ENCODE measurements at places on chromosomes 12 and 14.

DNA sequence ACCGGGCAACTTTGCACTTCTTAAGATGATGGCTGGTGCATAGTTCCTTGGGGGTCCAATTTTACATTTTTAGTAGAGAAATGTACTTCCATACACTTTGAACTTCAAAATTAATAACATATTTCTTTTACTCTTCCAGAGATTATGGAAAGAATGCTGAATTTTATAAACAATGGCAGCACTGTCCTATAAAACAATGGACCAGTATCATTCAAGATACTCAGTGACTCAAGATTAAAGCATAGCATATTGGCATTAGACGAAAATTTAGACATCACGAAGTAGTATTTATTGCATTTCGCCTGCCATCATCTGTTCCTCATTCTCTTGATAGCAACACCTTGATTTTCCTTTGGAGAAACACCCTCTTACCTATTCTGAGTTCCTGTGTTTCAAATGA lies 118.3 kb upstream of the ATF7IP start:
- peaks cover 6% of the 10 kb centered on the region for H3K36me3 ChIP-seq
- 0 out of 2 replicates have a peak, but pooled peaks cover 6% of the 10 kb centered on the region for H3K4me1 ChIP-seq
- H3K27ac ChIP-seq: no peak overlapping the region
- H3K27me3 ChIP-seq: no peaks in the 10 kb centered on the region
- DNase-seq: no peak

GRCh38 chr12:89189448-89189847 lies 162.9 kb downstream of the DUSP6 start:
- no peak for DNase-seq
- H3K36me3 ChIP-seq: peaks cover 15% of the 10 kb centered on the region
- no peak overlapping the region for H3K27ac ChIP-seq
- H3K27me3 ChIP-seq: no peaks in the 10 kb centered on the region

- no peak overlapping the region for H3K4me3 ChIP-seq
- no peaks in the 10 kb centered on the region for H3K27me3 ChIP-seq
- no peak overlapping the region for H3K27ac ChIP-seq
- no peak for DNase-seq
These were observed 268.0 kb downstream of the KCNC2 start for GRCh38 chr12:74941670-74942069.

DNA sequence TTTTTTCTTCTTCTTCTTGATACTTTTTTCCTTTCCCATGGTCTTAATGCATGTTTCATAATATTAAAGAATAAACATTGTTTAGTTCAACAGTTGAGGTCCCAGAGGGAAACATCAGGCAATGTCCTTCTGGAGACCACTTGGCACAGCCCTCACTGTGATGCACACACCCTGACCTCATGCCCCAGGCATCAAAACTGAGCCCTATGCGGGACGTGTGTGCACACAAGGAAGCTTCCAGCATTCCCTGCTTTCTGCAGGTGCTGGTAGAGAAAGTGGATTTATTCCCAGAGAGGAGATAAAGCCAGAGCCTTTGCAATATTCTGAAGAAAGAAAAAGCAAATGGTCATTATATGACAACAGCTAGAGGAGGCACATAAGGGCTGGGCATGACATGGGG lies 16.0 kb upstream of the CMKLR1 start:
- no peaks in the 10 kb centered on the region for H3K4me1 ChIP-seq
- DNase-seq: no peak
- H3K27ac ChIP-seq: no peak overlapping the region
- H3K36me3 ChIP-seq: no peaks in the 10 kb centered on the region
- H3K4me3 ChIP-seq: no peak overlapping the region
- H3K27me3 ChIP-seq: no peaks in the 10 kb centered on the region

DNA sequence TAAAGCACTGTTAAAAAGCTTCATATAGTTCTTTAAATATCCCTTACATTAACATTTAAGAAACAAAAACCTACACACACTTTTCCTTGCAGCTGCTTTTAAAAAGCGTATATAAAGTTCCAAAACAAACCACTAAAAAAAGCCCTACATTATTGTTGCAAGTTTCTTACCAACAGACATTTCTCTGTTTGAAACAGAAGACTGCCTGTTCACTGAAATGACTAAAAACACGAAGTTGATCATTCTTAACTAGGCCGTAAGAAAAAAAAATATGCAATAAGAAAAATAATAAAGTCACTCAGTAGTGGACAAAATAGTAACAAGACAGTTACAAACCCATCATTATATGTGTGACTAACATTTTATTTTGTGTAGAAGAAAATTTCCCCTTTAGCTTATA lies 37.3 kb downstream of the KIF21A start:
- H3K27me3 ChIP-seq: no peaks in the 10 kb centered on the region
- no peak for DNase-seq
- no peak overlapping the region for H3K27ac ChIP-seq
- H3K36me3 ChIP-seq: no peaks in the 10 kb centered on the region
- H3K4me3 ChIP-seq: no peak overlapping the region

DNA sequence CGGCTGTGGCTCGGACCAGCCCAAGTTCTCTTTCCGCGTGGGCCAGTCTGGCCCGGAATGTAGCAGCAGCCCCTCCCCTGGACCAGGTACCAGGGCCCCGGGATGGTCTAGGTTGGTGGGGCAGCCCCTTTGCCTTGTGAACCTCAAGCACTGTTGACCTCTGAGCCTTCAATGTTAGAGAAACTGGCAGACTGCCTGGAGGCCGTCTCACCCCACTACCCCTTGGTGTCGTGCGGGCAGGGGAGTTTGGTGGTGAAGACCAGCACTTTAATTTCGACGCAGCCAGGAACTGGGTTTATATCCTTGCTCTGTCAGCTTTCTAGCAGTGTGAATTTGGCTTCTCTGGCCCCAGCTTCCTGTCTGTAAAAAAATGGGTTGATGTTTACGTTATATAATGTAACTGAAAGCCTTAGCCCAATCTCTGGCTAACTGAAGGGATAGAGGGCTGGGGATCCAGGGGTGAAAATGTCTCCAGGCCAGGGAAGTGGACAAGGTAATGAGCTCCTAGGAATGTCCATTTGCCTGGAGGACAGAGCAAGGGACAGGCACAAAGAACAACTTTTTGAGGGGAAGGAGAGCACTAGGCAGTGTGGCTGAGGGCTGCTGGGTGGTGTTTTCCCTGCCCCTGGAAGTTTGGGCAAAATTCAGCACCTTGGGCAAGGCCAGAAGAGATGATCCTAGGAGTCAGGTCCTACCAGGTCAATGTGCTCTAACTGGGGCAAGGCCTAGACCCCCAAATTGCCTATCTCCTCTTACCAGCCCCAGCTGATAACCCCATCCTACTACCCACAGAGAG lies 11.4 kb downstream of the MCRS1 start:
- no peak overlapping the region for H3K4me3 ChIP-seq
- H3K27me3 ChIP-seq: peaks cover 7% of the 10 kb centered on the region
- no peaks in the 10 kb centered on the region for H3K4me1 ChIP-seq
- no peak for DNase-seq

- no peaks in the 10 kb centered on the region for H3K4me1 ChIP-seq
- H3K4me3 ChIP-seq: peak within 1 kb of the TSS; percentile 50
- peak; percentile 27 for DNase-seq
- no peak within 1 kb of the TSS for H3K27ac ChIP-seq
These were observed at the start of gene RIMBP2 for GRCh38 chr12:130715998-130716968. TSS of gene RIMBP2 (minus strand) at chr12:130716299. CDS start at chr12:130479013, 237,286 bp downstream.

GRCh38 chr14:65370801-65371248 lies 41.7 kb upstream of the FUT8 start:
- H3K27ac ChIP-seq: no peak overlapping the region
- H3K4me1 ChIP-seq: peaks cover 26% of the 10 kb centered on the region
- DNase-seq: no peak

GRCh38 chr14:58395562-58395811 lies 243 bp upstream of the TOMM20L start:
- no peaks in the 10 kb centered on the region for H3K4me1 ChIP-seq
- peak overlapping the region; percentile 67 for H3K27ac ChIP-seq
- H3K36me3 ChIP-seq: no peaks in the 10 kb centered on the region
- H3K4me3 ChIP-seq: peak overlapping the region; percentile 70
- no peaks in the 10 kb centered on the region for H3K27me3 ChIP-seq

DNA sequence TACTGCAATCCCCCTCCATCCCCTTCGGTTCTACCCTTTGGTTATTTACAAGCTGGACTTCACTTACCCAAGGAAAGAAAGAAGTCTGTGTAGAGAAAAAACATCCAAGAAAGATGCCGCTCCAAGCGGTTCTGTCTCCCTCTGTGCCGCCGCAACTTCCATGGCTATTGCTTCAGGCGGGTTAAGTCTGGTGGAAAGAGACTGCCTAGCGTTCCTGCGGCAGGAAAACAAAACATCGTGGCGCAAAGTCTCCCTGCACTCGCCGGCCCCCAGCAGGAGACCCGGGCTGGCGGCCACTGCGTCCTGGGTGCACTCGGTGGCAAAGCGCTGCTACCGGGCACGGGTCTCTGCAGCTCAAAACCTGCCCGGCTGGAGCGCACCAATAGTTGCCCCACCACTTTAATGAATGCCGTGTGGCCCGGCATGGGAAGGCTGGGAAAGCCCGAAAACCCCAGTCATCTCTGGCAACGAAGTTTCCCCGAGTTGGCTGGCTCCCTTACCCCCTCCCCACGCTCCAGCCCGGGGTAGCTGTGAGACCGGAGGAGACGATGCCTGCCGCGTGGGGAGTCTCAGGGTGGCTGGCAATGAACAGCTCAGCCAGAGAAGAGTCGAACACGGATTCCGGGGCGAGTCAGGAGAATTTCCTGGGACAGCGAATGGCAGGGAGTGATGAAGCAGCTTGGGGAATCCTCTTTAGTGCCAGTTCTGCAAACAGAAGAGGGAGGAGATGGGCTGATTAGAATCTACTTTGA lies 3.5 kb upstream of the KCNK10 start:
- H3K27me3 ChIP-seq: peaks cover 27% of the 10 kb centered on the region
- no peak overlapping the region for H3K4me3 ChIP-seq
- no peaks in the 10 kb centered on the region for H3K4me1 ChIP-seq
- H3K36me3 ChIP-seq: no peaks in the 10 kb centered on the region

DNA sequence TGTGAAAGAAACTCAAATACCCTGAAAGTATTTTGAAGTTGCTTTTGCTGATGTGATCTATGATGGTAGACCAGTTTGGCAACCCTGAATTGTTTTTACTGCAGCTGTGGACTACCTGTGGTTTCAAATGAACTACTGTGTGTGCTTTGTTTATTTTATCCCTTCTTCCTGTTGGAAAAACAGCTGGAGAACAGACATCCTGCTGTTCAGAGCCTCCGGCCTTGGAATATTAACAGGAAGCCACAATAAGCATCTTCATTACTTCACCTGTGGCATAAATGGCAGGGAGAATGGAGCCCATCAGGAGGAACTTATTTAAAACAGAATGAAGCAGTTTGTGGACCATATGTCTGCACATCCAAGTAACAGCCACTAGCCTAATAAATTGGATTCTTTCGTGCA lies 104.8 kb downstream of the DUSP6 start:
- H3K36me3 ChIP-seq: no peaks in the 10 kb centered on the region
- DNase-seq: no peak
- no peak overlapping the region for H3K4me3 ChIP-seq
- no peaks in the 10 kb centered on the region for H3K27me3 ChIP-seq

DNA sequence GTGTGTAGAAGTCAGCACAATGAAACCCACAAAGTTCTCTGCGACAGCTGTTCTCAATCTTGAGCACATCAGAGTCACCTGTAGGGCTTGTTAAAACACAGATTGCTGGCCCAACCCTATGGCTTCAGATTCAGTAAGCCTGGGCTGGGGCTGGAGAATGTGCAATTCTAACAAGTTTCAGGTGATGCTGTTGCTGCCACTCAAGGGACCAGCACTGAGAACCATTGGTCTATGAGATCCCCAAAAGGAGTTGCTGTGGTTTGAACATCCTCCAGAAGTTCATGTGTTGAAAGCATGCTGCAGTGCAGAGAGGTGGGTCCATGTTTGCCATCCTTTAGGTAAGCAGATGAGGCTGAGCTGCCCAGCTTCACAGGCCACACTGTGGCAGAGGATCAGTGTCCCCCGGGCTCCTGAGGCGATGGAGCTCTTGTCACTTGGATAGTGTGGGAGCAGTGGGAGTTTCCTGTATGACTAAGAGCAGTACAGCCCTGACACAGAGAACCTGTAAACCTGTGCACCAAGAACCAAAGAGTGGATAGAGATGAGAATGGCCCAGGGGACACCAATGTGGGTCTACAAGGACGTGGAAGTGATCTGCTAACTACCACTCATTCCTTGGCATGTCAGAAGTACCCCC lies 8.0 kb upstream of the RTRAF start:
- H3K4me1 ChIP-seq: no peaks in the 10 kb centered on the region
- H3K27me3 ChIP-seq: peaks cover 30% of the 10 kb centered on the region
- H3K27ac ChIP-seq: no peak overlapping the region
- no peak overlapping the region for H3K4me3 ChIP-seq
- no peaks in the 10 kb centered on the region for H3K36me3 ChIP-seq
- DNase-seq: no peak

All from HFFc6 (cell line).